ENCODE measurements at places on chromosomes 3 and 15.

DNA sequence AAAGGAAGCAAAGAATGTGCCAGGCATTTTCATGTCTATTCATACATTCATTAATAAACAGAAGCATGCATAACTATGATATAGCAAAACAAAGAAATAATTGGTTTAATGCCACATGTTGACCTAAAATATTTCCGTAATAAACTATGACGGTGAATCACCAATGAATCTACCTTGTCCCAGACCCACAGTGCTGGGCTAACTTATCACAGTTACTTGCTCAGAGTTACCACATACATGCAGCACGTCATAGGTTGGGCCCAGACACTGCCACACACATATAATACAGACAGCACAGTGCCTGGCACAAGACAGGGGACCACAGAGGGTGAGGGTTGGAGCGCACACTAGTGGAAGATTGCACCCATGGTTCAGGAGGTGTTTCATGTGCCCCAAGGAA, 86.9 kb downstream of the ATP1B3 start:
- no peak for DNase-seq

DNA sequence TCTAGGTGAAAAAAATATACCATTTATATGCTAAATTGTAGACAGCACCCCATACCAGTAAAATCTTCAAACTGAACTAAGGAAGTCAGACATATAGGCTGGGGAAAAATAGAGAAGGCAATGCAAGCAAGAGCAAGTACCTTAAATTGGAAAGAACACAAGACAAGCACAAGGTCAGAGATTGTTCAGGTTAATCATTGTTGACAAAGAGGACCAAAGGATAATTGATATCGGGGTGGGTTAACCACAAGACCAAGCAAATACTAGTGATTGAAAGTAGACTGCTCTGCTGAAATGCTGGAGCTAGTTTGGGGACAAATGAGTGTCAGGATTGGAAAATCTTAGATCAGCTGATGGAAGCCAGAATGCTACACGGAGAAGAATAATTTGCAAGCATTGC, 499.8 kb downstream of the ROBO2 start:
- DNase-seq, result no peak

GRCh38 chr3:2826036-2826435, 284.1 kb downstream of the IL5RA start:
- DNase-seq, result no peak

DNA sequence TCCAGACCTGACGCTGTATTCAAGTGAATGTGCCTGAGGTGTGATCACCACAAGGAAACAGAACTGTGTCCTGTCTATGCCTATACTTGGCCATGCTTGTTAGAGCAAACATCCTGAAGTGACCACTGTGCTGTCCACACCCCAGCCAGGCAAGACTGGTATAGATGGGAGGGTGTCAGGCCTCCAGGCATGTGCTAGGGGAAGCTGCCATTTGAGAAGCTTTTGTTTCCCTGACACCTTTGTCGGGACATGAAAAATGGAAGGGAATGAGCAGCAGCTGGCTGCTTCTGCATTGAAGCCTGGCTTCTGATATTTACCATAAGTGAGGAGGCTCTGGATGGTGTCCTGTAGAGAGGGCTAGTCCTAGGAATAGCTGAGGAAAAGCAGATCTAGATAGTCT, 106.2 kb downstream of the CPNE4 start:
- no peak for DNase-seq

DNA sequence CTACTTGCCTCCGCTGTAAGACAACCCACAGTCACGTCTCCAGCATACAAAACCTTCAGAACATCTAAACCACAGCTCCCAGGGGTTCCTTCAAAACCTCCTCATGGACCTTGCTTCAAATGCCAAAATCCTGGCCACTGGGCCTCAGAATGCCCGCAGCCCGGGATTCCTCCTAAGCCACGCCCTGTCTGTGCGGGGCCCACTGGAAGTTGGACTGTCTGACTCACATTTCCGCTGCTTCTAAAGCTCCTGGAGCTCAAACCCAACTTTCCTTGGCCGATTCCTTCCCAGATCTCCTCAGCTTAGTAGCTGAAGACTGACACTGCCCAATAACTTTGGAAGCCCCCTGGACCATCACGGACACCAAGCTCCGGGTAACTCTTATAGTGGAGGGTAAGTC, 17.9 kb upstream of the OR5H6 start:
- no peak for DNase-seq

Measured in bone marrow (tissue), 2 donors.